ENCODE measurements at places on chromosomes 5 and 9.
A peak's percentile ranks its signal among the peaks of the same experiment; 100 is the strongest.

DNA sequence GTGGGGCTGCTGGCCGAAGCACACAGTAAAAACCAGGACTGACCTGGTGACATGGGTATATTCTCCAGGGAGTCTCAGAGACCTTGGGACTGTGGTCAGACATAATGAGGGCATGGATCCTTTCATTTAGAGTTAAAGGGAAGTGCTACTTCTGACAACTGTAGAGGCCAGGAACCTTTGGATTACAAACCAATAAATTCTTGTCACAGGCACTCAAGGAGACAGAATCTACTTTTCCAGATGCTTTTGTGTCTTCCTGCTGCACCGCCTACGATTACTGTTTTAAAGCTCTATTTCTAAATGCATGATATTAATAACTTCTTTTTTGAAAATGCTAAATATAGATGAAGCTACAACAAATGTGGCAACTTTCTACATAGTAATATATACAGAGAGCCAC lies 106.5 kb upstream of the LPAR1 start:
- DNase-seq, result no peak

- no peak for DNase-seq
Measured at GRCh38 chr5:81027481-81028058, 67.4 kb downstream of the RASGRF2 start.

GRCh38 chr9:90141723-90142122 lies 500.9 kb downstream of the DIRAS2 start:
- DNase-seq, result no peak

- DNase-seq, result no peak
Measured at GRCh38 chr9:22158927-22159346, 149.8 kb upstream of the CDKN2B start.

- DNase-seq, result peak; percentile 97
Measured at GRCh38 chr9:134443174-134444037, 117.2 kb downstream of the RXRA start.

DNA sequence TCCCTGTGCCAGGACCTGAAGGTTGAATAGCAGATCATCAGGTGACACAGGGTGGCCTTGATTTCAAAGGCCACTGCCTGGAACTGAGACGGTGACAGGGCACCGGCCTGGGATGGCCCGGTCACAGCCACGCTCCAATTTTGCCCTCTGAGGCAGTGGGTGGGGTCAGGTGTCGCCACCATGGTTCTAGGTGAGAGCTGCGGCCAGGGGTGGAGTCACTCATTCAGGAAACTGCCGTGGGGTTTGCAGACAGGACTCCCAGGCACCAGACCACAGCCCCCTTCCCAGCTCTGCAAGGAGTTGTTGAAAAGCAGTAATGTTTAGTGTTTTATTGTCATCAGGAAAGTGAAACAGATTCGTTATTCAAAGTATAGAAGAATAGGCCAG lies 17.3 kb upstream of the RNU6ATAC start:
- DNase-seq, result peak; percentile 33

GRCh38 chr9:105052346-105052745 lies 124.4 kb upstream of the ABCA1 start:
- no peak for DNase-seq

DNA sequence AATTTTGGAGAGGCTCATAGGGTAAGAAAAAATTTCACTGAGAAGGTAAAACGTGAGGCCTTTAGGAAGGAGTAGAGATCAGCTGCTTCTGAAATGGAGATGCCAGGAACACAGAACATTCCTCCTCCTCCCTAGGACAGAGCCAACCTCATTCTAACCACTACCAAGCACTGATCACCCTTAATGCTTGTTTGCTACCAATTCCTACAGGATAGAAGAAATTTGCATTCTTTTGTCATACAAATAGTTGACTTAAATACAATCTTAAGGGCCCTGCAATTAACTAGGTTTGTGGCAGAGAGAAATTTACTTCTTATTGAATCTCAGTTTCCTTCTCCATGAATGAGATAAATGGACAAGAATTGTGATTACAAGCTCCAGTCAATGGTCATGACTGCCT lies 780.2 kb upstream of the WWC1 start:
- no peak for DNase-seq

- peak; percentile 34 for DNase-seq
Measured at GRCh38 chr5:136057401-136058038, 28.7 kb downstream of the TGFBI start.

GRCh38 chr5:90015584-90016018 lies 394.0 kb downstream of the CETN3 start:
- no peak for DNase-seq

GRCh38 chr9:98207606-98208005 lies 15.2 kb upstream of the CORO2A start:
- no peak for DNase-seq

DNA sequence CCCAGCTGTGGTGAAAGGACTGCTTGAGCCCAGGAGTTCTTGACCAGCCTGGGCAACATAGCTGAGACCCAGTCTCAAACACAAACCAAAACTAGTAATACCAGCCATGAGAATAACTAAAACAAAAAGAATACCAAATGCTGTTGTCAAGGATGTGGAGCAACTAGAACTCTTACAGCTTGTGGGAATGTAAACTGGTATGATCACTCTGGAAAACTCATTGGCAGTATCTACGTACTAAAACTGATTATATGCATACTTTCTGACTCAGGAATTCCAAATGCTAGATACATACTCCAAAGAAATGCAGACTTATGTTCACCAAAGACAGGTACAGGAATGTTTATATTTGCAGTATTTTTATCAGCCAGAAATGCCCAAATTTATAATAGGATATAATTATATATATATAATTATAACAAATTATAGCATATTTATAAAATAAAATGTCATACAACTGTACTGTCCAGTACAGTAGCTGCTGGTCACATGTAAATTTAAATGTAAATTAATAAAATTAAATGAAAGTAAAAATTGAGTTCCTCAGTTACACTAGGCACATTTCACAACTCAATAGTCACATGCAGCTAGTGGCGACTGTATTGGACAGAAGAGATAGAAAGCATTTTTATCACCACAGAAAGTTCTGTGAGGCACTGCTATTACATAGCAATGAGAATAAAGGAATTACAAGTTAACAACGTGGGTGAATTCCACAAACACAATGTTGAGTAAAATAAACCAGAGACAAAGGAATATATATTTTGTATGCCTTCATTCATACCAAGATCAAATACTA lies 118.5 kb downstream of the GNAQ start:
- no peak for DNase-seq

GRCh38 chr5:40680741-40681362 lies 1.1 kb downstream of the PTGER4 start:
- peak; percentile 89 for DNase-seq

DNA sequence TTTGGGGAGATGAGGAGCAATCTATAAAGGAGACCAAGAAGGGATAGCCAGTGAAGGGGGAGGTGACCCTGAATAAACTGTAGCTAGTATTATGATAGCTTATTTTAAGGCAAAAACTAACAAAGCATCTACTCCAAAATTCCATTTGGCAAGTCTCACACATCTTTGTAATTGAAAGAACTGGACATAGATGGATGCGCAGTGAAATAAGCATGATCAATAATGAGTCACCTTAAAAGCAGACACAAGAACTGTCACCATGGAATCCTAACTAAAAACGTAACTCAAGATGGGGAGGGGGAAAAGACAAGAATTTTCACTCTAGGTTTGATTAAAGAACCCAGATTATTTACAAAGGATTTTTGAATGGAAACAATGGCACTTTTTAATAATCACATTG lies 164.5 kb downstream of the MED27 start:
- DNase-seq, result no peak

GRCh38 chr5:33205727-33206410 lies 234.9 kb upstream of the TARS1 start:
- DNase-seq, result no peak

GRCh38 chr5:1330146-1330846 lies 14.6 kb downstream of the CLPTM1L start:
- DNase-seq, result peak; percentile 59

GRCh38 chr5:53930457-53930856 lies 370.0 kb downstream of the NDUFS4 start:
- DNase-seq, result no peak

GRCh38 chr5:11266331-11266730 lies 505.3 kb upstream of the DAP start:
- no peak for DNase-seq

Measured in spleen (tissue), 13 donors.